GM12891 (cell line): ENCODE measurements at places on chromosomes 11 and 22.

GRCh38 chr11:32963721-32964120 lies 52.0 kb upstream of the DEPDC7 start:
- no peak for DNase-seq

DNA sequence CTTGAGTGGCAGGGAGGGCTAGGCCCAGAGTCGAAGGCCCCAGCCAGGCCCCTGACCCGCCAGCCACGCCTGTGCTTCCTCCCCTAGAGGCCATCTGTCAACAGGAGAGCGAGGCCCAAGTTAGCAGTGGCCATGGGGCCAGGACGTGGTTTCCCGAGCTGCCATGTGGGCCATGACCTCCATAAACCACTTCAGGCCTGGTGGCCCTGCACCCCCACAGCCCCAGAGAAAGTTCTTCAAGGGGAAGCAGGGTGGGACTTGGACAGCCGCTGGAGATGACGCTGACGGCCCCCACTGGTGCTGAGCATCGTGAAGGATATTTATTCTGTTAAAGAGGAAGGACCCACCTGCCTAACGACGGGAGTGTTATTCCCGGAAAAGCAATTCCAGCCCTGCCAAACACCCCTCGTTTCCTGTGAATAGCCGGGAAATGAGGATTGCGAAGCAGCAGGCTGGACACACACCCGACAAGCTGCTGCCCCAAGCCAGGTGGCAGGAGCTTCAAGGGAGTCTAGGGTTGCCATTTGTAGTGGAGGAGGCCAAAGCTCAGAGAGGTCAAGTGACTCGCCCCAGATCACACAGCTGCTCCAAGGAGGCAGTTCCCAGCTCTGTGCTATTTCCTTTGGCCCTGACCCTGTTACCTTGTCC lies 12.8 kb downstream of the PRR5 start:
- no peak for DNase-seq

DNA sequence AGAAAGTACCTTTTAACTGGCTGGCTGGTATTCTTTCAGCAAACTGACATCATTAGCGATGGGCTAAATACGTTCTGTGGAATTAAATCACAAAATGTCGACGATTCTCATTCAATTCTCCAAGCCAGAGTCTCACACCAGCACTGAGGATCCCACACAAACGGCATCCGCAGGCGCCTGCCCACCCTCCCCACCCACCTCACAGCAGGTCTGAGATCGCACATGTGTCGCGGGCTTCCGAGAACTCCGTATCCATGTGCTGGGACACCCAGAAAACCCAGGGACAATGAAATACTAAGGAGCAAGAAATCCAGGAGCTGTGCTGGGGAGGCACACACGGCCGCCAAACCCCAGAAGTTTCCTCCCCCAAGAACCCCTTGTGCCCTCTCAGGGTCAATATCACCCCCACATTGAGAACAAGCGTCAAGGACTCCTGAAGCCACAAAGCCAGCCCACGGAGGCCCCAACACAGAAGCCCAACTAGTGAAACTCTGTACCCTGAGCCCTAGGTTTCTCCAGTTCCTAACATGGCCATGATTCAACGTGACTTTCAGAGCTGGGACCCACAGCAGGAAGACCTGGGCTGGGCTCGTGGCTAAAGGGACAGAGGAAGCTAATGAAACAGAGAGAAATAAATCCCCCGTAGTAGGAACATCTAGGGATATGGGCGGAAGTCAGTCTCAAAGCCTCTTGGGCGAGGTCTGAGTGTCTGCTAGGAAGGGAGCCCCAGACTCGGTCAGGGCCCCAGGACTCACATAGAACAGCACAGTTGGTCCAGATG lies 8.0 kb downstream of the TOLLIP start:
- DNase-seq = no peak

- no peak for DNase-seq
Observed at GRCh38 chr11:45993531-45994001, 71.1 kb downstream of the LARGE2 start.

DNA sequence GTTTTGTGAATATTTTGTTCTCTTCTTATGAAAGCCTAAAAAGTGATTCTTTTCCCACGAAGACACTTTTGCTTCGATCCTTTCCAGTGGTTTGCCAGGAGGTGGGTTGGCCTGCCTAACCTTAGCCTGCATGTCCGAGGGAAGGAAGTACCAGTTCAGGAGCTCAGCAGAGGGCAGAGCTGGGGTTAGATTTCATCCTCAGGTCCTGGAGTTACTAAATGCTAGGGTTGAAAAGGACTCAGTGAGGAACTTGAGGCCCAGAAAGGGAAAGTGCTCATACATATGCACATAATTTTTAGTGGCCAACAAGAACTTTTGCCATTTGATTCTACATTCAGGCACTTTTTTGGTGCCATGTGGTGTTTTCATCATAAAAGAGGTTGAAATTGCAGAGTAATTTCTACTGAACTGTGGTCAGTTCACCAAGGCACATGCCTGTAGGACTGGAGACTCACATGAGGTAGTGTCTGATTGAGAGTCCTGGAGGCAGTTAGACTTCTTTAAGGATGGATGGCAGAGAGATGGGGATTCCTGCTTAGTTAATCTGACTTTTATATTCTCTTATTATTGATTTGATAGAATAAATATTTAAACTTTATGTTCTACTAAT lies 36.7 kb downstream of the NCAM1 start:
- DNase-seq = no peak

DNA sequence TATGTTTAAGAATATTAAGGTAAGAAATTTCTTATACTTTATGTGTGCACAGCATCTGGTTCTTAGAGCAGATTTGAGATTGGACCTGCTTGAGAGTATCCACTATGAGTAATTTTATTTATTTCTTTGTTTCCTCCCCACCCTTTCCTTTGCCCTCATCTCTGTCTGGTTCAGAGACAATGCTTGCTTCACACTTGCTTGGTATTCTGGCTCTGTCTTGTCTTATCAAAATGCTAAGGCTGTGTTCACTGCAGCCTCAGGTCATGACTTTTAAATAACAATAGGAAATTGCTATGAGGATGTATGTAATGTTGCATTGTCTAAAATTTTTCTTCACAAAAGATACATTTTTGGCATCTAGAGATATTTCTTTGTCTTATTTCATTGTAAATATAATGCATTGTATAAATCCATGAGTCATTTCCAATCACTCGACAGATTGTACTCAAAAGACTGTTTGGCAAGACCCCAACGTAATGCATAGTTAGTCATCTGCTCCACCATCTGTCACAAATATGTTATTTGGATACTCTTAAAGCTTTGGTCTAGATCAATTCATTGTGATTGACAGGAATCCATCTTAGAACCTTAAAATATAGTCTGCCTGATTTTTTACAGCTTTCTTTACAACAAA lies 395.7 kb downstream of the AASDHPPT start:
- no peak for DNase-seq

GRCh38 chr11:117418737-117419481 lies 91.3 kb downstream of the CEP164 start:
- no peak for DNase-seq

DNA sequence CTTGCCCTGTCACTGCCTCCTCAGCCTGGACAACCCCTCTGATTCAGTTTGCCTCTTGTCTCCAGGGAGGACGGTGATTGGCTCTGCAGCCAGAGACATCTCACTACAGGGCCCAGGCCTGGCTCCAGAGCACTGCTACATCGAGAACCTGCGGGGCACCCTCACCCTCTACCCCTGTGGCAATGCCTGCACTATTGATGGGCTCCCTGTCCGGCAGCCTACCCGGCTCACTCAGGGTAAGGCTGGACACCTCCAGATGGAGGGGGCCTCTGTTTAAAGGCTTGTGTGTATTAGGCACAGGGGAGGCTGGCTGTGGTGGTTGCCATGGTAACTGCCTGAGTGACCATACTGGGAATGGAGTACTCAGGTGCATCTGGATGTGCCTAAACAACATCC lies 8.6 kb downstream of the PHLDB1 start:
- DNase-seq = no peak

DNA sequence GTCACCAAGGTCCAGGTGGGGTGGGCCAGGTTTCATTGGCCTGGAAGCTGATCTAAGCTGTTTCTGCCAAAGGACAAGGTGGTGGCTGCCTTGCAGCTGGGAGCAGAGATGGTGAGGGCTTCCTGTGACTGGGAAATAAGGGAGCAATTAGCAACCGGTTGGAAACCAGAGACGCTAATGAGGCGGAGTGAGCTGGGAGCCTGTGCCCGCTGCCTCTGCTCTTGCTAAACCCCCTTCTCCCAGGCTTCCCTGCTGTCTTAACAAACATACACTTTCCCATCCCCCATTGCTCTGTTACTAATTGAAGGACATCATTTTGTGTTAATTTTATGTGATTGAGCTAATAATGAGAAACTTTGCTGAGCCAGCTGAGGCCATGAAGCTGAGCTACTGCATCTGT lies 121.8 kb downstream of the INSC start:
- no peak for DNase-seq

GRCh38 chr11:2945031-2945756 lies 16.0 kb upstream of the PHLDA2 start:
- DNase-seq = no peak

DNA sequence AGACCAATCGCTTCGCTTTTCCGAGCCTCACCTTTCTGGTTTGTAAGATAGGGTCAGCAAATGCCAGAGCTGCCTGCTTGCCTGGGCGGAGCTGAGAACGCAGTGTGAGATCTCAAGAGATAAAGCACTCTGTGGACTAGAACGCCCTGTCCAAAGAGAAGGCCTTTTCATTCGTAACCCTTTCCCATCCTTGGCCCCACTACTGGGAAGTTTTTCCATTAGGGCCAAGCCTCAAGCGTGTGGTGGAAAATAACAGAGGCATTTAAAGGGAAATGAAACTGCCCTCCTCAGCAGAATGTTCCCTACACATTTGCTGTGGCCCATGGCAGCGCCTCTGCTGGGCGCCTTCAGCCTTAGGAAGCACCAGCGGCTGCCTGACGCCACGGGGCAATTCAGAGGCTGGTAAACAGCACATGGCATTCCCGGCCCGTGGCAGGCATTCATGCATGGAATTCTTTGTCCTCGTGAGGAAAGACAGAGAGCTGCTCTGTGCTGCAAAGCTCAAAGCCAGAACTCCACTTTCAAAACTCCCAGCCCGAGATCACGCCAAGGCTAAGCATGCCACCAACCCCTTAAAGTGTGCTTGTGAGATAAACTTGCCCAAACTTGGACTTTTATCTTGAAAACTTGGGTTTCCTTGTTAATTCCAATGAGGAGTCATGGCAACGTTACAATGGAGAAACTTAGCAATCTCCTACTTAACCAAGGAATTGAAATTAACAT lies 38.1 kb downstream of the AHNAK start:
- no peak for DNase-seq

GRCh38 chr11:118050208-118050891 lies 26.5 kb upstream of the TMPRSS4 start:
- DNase-seq = no peak

- DNase-seq = peak; percentile 81
Observed at GRCh38 chr11:120564573-120565311, 53.2 kb downstream of the GRIK4 start.

DNA sequence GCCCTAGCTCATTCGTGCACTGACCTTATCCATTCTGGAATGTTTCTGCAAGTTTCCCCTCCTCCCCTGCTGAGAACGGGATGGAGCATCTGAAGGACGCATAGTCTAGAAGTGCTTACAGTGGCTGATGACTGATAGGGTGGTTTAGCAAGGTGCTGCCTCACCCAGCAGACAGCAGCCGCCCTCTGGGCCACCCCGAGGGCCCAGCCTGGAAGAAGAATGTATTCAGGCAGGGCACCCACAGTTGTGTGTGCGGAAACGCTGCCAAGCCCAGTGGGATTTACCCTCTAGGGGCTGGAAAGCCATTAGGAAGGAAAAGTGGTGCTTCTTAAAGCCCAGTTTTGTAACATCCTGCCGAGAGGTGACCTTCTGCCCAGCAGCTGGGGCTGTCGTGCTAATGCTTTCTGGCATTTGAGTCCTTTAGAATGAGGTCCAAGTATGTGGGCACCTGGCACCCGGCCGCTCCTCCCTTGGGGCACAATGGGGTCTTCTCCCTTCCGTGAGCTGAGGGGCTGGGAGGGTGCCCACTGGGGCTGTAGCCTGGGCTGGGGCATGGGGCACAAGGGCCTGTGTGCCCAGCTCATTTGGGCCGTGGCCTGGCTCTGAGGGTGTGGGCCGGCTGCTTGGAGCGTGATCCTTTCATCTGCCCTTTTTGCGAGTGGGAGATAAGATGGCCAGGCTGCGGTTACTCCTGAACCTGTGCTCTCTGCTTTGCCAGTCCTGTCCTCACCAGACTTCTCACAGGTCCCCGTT lies 14.4 kb downstream of the FBLN1 start:
- no peak for DNase-seq

- DNase-seq = no peak
Observed at GRCh38 chr11:112176077-112176476, 765 bp downstream of the BCO2 start.

DNA sequence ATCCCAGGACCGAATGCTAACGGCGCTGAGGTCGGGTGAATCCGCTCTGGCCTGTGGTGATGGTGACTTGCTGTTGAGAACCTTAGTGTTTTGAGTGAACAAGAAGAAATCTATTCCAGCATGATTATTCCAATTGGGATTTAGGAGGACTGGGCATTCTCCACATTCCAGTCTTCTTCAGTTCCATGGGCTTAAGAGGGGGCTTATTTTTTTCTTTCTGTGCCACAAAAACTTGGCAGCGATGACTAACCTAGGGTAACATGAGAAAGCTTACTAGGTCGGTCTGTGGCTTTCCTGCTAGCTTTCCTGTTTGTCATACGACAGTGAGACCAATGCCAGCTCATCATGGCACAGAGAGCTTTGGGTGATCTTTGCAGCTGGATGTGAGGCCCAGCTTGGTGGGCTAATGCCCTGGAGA lies 62.9 kb upstream of the ATXN10 start:
- DNase-seq = no peak

DNA sequence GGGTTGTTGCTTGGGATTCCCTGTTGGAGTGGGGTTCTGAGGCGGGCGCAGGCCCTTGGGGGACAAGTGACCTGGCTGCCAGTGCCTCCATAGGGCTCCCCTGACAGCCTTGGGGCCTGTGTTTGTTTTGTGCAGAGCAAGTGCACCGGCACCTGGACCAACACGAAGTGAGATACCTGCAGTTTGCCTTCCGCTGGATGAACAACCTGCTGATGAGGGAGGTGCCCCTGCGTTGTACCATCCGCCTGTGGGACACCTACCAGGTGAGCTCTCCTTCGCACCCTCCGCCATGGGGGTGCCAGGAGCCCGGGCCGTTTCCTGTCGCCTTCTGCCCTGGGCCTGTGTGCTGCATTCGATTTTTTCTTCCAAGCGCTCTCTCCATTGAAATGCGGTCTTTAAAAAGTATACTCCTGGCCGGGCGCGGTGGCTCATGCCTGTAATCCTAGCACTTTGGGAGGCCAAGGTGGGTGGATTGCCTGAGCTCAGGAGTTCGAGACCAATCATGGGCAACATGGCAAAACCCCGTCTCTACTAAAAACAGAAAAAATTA lies 274.6 kb downstream of the TBC1D22A start:
- DNase-seq = no peak

GRCh38 chr11:86476109-86476861 lies 101.6 kb downstream of the CCDC81 start:
- DNase-seq = no peak
